NCI-H69 (cell line): ENCODE measurements at places on chromosomes 12 and 14.

DNA sequence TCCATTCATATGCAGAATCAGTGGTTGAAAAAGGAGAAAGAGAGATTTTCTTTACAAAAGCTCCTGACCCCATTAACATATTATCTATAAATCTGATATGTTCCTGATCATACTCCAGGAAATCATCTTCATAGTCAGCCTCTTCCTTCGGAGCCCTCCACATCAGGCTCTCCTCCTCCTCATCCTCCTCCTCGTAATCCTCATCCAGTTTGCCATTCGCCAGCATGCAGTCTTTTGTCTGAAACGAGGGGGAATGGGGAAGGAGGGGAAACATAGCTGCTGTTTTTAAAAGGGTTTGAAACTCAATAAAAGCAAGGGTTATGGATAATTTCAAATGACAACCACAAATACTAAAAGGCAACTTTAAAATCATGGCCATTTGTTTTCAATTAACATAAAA lies 60.9 kb downstream of the DICER1 start:
- no peak for DNase-seq

DNA sequence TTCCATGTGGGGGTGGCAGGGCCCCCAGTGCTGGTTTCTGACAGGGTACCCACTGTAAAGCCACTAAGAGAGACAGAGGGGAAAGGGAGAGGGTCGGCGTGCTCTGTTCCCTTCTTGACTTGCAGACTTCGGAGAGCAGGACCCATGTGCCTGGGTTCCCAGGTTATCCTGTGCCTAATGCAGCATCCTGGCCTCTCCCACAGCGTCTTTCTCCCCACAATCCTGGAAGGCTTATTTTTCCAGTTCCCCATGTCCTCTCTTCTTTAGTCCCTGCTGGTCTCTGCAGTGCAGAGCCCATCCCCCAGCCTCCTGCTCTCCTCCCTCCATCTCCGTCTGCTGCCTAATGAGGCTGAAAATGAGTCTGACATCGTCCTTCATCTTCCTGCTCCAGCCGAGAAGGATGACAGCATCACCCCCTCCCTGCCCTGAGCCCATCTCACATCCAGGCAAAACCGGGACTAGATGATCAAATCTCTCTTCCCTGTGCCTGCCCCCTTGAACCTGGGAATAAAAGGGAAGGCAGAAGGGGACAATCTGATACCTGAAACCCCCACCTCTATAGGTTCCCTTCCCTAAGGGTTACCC lies 15.1 kb downstream of the CALCOCO1 start:
- peak; percentile 75 for DNase-seq

DNA sequence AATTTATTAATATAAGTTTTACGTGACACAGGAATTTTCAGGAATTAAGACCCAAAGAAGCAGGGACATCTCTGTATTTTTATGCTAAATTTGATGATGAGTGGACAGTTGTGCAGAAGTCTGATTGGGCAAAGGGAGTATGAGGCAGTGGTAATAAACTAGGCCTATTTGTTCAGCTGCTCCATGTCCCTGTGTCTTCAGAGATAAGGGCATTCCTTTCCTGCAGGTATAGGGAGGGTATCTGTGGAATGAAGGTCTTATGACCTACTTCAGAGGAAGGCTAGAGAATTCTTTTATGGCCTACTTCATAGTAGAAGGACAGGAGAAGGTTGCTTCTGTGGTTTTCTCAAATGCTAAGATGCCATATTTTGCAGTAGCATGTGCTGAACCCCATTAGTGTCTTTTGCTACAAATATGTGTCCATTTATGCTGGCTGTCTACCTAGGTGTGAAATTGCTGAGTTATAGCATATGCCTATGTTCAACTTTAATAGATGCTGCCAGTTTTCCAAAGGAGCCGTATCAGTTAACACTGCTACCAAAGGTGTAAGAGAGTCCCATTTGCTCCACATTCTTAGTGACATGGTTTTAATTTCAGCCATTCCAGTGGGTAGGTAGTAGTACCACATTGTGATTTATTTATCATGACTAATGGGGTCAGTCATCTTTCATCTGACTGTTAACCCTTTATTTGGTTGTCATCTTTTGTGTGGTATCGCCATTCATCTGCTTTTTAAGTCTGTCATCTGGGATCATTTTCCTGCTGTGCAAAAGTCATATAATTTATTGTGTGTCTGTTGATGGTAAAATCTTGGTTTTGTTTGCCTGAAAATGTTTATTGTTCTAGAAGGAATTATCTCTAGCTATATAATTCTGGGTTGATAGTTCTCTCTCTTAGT lies 410.7 kb upstream of the RGS6 start:
- DNase-seq = peak; percentile 80

- no peak for DNase-seq
These were observed 25.5 kb downstream of the ITGA7 start for GRCh38 chr12:55682087-55682796.

DNA sequence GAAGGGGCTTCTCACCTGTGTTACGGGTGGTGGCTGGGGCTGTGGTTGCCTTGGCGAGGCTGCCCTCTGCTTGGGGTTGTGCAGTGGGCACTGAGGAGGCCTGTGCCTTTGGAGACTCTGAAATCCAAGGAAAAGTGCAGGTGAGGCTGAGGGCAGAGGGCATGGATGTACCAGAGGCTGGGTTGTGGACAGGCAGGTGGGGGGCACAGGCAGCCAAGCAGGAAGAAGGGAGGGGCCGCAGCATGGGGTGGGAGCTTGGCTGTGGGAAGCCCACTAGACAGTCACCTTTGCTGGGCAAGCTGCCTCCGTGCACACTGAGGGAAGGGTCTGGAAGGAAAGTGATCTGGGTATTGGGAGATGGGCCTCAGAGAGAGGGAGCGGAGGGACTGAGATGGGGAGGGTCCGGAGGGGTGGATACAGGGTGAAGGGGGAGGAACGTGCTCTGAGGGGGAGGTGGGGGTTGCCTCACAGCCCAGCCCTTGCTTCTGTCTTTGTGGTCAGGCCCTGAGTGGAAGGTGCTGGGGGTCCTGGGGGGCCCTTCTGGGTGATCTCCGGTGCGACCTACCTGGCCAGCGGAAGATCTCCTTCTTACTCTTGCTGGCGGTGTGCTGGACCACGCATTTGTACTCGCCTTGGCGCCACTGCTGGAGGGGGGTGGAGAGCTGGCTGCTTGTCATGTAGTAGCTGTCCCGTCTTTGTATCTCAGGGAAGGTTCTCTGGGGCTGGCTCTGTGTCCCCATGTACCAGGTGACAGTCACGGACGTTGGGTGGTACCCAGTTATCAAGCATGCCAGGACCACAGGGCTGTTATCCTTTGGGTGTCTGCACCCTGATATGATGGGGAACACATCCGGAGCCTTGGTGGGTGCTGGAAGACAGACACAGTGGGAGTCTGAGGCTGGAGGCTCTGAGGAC lies 318.7 kb downstream of the TMEM121 start:
- DNase-seq = no peak

DNA sequence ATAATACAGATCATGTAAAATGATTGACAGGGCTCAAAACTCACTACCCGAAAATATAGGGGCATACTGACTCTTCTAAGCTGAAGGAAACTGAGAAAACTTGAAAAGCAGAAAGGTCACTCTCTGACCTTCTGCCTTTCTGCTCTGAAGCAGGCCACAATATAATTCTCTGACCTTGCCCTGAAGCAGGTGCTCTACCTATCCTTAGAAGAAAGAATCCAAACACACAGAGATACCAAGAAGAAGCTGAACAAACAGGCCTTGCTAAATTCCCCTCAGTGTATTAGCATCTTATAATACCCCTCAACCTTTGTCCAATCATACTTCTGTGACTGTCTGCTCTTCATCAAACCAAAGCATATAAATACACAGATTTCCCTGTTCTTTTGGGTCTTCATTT lies 60.9 kb upstream of the BBS10 start:
- no peak for DNase-seq

GRCh38 chr14:22822571-22823098 lies 7.1 kb upstream of the MRPL52 start:
- DNase-seq = peak; percentile 77

GRCh38 chr12:127642208-127642607 lies 624.8 kb upstream of the TMEM132C start:
- no peak for DNase-seq

- DNase-seq = peak; percentile 74
These were observed 64.5 kb downstream of the CRADD start for GRCh38 chr12:93741659-93742109.

- peak; percentile 54 for DNase-seq
These were observed 1.2 kb upstream of the FBXO33 start for GRCh38 chr14:39433452-39433813.

- DNase-seq = peak; percentile 29
These were observed 110.6 kb downstream of the PRMT8 start for GRCh38 chr12:3601461-3602150.

DNA sequence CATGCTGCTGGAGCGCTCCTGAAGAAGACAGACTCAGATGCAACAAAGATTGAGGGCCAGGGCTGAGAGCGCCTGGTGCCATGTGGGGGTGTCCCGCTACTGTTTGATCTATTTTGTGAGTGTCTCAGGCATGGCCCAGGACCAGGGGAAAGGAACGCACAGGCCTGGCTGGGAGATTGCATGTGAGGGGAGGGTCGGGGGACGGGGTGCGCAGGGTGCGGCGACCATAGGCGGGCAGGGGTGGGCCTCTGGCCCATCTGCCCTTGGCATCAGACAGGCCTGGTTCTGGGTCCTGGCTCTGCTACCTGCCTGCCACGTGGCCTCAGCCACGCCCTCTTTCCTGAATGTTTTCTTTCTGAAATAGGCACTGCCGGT lies 47.5 kb downstream of the BEGAIN start:
- no peak for DNase-seq

- no peak for DNase-seq
These were observed 398.9 kb upstream of the MIS18BP1 start for GRCh38 chr14:45651890-45652289.

GRCh38 chr12:71060426-71060825 lies 97.4 kb downstream of the TSPAN8 start:
- no peak for DNase-seq

GRCh38 chr14:72909163-72909562 lies 15.3 kb upstream of the DPF3 start:
- DNase-seq = no peak

GRCh38 chr12:6047249-6048237 lies 76.9 kb downstream of the VWF start:
- peak; percentile 11 for DNase-seq

- peak; percentile 30 for DNase-seq
These were observed 45.9 kb downstream of the PPP1R13B start for GRCh38 chr14:103801459-103801858.

GRCh38 chr12:65882486-65882885 lies 58.2 kb downstream of the HMGA2 start:
- no peak for DNase-seq

- DNase-seq = peak; percentile 86
These were observed 165.5 kb upstream of the DYRK2 start for GRCh38 chr12:67482751-67483661.

GRCh38 chr12:78316631-78317468 lies 486.2 kb downstream of the NAV3 start:
- peak; percentile 1 for DNase-seq

DNA sequence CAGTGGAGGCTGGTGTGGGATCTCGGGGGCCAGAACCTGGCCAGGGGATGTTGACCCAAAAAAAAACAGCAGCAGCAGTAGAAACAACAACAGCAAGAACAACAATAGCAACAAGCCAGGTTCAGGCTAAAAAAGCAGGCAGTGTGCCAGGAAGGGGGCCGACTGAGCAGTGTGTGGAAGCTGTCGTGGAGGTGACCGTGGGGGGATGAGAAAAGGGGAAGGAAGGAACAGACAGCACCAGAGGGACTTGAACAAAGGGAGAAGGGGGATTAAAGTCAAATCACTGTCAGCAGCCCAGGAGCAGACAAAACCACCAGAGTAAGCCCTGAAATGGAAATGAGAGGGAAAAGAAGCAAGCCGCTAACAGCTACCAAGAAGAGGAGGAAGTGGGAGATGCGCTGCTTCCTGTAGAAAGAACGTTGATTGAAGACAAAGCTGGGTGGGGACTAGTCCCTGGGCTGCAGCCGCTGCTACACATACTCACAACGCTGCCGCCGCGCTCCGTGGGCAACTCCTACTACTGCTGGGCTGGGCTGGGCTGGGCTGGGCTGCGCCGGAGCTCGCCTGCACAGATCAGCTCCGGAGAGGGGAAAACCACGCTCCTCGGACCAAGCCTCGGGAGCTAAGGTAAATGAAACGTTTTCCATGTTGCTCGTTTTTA lies at the start of gene GNG2:
Gene GNG2, plus strand, starts transcription at position 449 of the 661 bp plus-strand sequence. CDS start 90,067 bp downstream, outside the sequence.
- peak; percentile 96 for DNase-seq

- DNase-seq = no peak
These were observed 16.1 kb downstream of the ACSM4 start for GRCh38 chr12:7319930-7320329.

- DNase-seq = peak; percentile 83
These were observed 2.7 kb downstream of the CMTM5 start for GRCh38 chr14:23379366-23380196.

GRCh38 chr12:91397866-91398532 lies 215.4 kb upstream of the DCN start:
- no peak for DNase-seq

- no peak for DNase-seq
These were observed 11.5 kb downstream of the GPR33 start for GRCh38 chr14:31476131-31476866.

DNA sequence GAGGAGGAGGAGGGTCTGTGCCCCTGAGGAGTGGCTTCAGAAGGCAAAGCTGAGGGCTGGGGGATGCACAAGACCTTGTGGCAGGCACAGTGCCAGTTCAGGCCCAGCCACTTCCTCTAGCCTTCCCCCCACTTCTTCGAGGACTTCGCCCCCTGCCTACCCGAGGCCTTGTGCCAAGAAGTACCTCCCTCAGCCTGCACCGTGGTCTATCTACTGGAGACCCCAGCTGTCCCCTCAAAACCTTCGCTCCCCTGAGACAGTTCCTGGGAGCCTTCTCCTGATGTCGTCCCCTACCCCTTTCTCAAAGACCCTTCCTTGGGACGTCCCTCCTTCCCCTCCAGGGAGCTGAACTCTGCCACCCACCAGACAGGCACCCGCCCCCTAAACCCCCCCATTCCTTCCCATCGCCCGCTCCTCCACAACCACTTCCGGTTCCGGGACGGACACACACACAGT lies 604 bp downstream of the ZNF384 start:
- peak; percentile 83 for DNase-seq

DNA sequence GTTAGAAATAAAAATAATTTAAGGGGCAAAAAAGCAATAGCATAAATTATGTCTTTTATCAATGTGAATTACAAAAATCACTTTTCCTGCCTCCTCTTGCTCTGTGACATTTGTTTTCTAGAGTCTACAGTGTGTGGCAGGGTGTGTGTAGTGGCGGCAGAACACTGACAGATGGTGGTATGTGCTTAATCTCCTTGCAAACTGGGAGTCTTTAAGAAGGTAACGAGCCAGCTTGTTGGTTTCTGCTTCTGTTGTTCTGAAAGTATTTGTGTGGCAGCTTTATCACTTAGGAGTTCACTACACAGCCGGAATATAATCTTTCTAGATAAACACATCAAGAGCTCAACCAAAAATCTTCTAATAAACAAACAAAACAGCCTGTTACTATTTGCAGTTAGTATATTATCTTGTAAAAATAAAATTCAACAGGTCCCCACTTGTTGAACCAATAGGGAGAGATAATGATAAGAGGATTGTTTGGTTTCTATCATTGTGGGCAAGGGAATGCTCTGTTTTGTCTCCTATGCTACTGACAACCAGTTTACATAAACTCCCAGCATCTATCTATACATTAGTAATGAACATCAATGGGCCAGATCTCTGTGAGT lies 13.0 kb downstream of the CDKL1 start:
- DNase-seq = peak; percentile 67
